ENCODE measurements at places on chromosomes 1 and 21.

GRCh38 chr1:230516889-230517288, 90.8 kb upstream of the PGBD5 start:
- no peak overlapping the region for H3K4me3 ChIP-seq
- no peaks in the 10 kb centered on the region for H3K36me3 ChIP-seq
- H3K27me3 ChIP-seq: peaks cover 15% of the 10 kb centered on the region
- no peaks in the 10 kb centered on the region for H3K4me1 ChIP-seq

GRCh38 chr1:197857477-197857876, 45.0 kb upstream of the C1orf53 start:
- H3K27ac ChIP-seq: no peak overlapping the region
- H3K36me3 ChIP-seq: no peaks in the 10 kb centered on the region
- H3K4me3 ChIP-seq: no peak overlapping the region
- H3K27me3 ChIP-seq: peaks cover 1% of the 10 kb centered on the region
- DNase-seq: no peak
- H3K4me1 ChIP-seq: no peaks in the 10 kb centered on the region

DNA sequence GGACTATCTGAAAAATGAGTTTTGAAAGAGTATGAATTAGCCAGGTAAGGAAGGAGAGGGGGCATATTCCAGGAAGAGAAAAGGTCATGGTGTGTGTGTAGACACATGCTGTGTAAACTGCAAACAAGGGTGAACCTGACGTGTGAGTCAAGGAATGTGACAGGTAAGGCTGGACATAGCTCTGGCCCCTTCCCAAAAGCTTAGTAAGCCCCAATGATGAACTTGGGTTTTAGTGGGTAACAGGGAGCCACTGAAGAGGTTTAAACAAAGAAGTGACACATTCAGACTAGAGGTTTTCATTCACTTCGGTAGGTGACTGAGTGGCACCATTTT, 36.7 kb downstream of the EGLN1 start:
- DNase-seq: no peak
- peaks cover 24% of the 10 kb centered on the region for H3K4me1 ChIP-seq
- no peaks in the 10 kb centered on the region for H3K27me3 ChIP-seq
- H3K27ac ChIP-seq: no peak overlapping the region
- no peak overlapping the region for H3K4me3 ChIP-seq

DNA sequence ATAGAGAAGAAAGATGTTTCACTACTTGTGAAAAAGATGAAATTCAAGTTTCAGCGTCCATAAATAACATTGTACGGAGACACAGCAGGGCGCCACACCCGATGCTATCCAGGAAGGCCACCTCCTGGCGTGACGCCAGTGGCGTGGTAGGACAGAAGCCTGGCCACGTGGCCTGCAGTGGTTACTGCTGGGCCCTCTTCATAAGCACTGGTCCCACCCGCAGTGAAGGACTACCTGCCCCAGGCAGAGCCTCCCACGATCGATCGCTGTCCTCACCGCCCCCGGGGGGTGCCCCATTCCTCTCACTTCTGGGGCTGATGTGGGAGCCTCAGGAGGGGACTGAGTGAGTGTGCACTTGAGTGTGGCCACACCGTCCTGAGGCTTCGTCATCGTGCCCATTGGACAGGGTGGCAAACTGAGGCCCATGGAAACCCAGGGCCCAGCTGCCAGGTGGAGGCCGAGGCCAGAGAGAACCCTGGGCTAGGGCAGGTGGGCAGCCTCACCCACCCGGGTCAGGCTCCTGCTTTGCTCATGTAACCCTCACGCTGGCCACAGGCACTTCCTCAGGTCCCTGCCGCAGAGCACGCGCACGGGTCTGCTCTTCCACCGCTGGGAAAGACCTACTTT, 11.7 kb upstream of the HES5 start:
- H3K27ac ChIP-seq: no peak overlapping the region
- no peaks in the 10 kb centered on the region for H3K36me3 ChIP-seq
- no peaks in the 10 kb centered on the region for H3K4me1 ChIP-seq
- no peak for DNase-seq
- H3K4me3 ChIP-seq: no peak overlapping the region

DNA sequence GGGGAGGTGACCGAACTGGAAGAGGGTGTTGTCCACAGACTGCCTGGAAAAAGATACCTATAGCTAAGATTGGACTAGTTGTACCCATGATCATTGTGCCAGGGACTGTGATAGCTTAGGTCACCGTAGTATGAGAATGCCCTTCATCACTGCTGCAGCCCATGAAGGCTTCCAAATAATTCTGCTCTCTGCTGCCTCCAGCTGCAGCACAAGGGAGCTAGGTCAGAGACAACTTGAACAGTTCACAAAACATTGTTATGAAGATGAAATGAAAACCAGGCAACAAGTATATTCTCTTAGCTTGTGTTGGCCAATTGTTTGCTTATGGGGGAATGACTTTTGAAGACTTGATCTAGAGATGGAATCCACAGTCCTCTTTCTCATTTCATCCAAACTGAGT, 246.7 kb downstream of the MRPL39 start:
- H3K4me1 ChIP-seq: peaks cover 14% of the 10 kb centered on the region
- no peak overlapping the region for H3K27ac ChIP-seq
- no peak overlapping the region for H3K4me3 ChIP-seq
- DNase-seq: no peak

Data from activated T-helper 1 cell treated with anti-CD3 and anti-CD28 coated beads, Interleukin-12 subunit alpha, Interleukin-12 subunit beta, Interleukin-2, Interleukin-4 antibody, amounts not matched to agents 30 ng/mL and 10 ng/mL and 1 ng/mL, durations not matched to agents 14 hours and 24 hours and 36 hours (primary cell).